Stimulated activated CD8-positive, alpha-beta memory T cell treated with anti-CD3 and anti-CD28 coated beads, Interleukin-4, amount 100 ng/mL, for 1 hour (primary cell): ENCODE measurements at places on chromosomes 11 and 22.

DNA sequence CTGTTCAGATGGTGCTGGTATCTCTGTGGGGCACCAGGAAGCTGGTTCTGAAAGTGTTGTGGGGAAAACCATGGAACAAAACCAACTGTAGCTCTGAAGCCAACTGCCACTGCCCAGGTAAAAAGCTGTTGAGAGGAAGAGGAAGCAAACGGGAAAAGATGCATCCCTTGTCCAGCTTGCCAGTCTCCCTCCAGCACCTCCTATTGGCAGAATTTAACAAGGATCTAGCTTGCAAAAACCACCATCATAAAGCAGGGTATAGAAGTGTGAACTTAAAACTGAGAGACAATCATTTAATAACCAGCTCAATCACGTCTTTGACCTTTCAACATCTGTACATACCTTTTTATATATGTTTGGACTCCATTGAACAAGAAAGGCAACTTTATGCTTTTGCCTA is 4.5 kb downstream of the PATE1 start:
- DNase-seq, result no peak

DNA sequence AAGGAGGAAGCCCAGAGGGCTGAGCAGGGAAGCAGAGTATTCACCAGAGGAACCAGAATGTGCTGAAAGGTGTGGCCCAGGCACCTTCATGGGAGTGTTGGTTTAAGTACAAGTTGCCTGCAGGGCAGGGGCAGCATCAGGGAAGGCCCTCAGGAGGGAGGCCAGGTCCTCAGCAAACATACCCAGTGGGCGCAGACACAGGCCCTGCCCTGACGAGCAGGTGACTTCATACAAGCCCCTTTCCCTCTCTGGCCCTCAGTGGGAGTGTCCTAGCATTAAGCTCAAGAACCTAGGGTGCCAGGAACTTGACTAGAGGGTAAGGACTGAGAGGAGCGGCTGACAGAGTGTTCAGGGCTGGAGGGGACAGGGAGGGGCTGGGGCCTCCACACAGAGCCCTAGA is 7.5 kb upstream of the CASTOR1 start:
- DNase-seq, result no peak

GRCh38 chr22:42282943-42283277 is 12.5 kb upstream of the TCF20 start:
- DNase-seq, result no peak

DNA sequence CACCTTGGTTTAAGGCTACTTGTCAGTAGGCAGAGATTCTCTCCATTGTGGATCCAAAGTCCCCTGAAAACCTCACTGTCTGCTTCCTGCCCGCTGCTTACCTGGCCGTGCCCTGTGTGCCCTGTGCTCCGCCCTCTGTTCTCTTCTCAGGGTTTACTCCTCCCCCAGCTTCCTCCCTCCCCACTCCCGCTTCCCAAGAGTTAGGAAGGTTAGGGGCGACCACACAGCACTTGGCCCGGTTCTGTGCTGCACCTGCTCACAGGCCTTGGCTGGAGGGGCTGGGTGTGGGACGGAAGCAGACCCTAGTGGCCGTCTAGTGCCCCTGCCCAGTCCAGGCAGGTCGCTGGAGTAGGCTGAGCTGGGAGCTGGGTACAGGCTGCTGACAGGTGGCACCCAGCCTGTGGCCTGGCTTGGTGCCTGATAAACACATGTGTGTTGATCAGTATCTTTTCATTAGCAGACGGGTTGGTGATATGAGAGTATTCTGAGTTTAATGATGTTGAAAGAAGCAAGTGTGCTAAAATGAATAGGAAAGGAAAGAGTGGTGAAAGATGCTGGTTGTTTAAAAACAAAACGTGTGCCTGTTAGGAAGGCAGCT is 40.5 kb downstream of the GRAMD4 start:
- no peak for DNase-seq

DNA sequence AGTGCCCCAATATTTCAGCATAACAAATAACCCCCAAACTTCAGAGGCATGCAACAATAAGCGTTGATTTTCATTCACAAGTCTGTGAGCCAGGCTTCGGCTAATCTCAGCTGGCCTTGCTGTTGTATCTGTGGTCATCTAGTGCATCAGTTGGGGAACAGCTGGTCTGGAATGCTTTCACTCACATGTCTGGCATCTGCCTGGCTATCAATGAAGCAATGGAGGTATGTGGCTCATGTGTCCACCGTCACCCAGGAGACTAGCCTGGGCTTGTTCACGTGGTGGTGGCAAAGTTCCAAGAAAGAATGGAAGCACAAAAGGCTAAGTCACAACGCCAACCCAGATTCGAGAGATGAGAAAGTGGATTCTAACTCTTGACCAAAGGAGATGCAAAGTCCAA is 304.8 kb upstream of the ISX start:
- DNase-seq, result no peak

GRCh38 chr11:35376613-35377012 is 42.7 kb downstream of the SLC1A2 start:
- no peak for DNase-seq

DNA sequence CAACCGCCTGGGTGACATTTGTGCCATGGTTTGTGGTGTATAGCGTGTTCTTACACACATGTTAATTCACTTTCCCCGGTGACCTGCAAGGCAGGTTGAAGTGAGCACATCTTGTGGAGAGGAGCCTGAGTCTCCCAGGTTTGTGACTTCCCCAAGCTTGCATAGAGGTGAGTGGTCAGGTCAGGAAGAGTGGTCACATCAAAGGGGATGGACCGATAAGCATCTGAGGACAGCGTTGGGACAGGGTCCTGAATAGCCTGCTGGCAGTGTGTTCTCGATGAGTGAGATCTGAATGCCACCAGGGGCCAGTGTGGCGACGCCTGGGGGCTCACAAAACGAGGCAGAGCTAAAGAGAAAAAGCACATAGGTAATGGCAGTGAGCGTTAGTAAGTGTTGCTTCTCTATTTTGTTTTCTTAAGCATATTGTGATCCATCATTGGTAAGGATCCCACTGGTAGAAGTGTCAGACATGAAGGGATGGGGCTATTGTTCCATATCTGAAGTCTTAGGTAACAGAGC is 154.6 kb downstream of the GRIK4 start:
- no peak for DNase-seq

DNA sequence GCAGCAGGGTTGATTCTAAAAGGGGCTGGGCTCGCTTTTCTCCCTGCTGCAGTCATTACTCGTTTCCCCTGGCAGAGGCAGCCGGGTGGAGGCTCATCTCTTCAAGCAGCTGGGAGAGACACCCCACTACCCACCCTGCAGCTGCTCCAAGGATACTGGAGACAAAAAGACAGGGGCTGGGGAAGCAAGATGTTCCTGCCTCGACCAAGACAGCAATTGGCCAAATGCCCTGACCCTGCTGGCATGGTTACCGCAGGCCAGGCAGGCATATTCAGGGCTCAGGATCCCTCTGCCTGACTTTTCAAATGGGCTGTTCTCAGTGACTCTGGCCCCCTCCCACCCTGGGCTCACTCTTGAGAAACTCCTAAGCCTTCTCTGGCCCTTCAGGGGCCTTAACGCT is 6.8 kb upstream of the RGL4 start:
- DNase-seq, result no peak

DNA sequence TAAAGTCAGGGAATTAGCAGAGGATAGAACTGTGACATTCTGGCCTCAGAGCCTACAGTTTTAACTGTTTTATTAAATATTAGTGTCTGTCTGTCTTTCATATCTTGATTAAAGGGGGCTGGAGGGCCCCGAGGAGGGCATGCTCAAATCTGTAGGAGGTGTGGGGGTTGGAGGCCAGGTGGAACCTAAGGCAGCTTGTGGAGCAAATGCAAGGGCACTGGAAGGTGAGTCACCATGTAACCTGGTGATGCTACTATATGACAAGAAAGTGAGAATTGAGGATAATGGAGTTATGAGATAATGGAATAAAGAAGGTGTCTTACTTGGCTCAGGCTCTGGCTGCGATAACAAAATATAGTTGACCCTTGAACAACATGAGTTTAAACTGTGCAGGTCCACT is 27.3 kb upstream of the TMEM86A start:
- DNase-seq, result no peak

GRCh38 chr11:120645639-120646038 is 134.1 kb downstream of the GRIK4 start:
- no peak for DNase-seq

DNA sequence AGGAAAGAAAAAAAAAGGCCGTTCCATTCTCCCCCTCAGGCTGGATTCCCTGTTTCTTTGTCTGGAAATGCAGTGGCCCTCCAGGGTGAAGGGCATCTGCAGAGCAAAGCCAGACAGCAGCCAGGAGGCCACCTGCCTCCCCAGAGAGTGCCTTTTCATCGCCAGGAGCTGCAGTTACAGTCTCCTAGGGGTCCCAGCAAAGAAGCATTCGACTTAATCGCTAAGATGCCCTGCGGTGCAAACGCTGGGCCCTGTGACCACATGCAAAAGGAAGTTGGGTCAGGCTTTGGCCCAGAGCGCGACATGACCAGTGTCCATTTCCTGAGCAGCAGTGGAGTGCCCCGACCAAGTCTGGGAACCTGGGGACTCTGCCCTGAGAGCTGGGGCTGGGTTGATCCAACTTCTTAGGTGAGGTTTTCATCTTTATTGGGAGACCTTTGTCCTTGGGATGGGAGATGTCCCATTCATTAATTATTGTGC is 304.6 kb downstream of the OPCML start:
- no peak for DNase-seq

GRCh38 chr22:48185071-48186055 is 1422.9 kb downstream of the TBC1D22A start:
- DNase-seq, result no peak

- no peak for DNase-seq
These were observed 42.6 kb upstream of the SHANK2 start for GRCh38 chr11:71294846-71295600.

DNA sequence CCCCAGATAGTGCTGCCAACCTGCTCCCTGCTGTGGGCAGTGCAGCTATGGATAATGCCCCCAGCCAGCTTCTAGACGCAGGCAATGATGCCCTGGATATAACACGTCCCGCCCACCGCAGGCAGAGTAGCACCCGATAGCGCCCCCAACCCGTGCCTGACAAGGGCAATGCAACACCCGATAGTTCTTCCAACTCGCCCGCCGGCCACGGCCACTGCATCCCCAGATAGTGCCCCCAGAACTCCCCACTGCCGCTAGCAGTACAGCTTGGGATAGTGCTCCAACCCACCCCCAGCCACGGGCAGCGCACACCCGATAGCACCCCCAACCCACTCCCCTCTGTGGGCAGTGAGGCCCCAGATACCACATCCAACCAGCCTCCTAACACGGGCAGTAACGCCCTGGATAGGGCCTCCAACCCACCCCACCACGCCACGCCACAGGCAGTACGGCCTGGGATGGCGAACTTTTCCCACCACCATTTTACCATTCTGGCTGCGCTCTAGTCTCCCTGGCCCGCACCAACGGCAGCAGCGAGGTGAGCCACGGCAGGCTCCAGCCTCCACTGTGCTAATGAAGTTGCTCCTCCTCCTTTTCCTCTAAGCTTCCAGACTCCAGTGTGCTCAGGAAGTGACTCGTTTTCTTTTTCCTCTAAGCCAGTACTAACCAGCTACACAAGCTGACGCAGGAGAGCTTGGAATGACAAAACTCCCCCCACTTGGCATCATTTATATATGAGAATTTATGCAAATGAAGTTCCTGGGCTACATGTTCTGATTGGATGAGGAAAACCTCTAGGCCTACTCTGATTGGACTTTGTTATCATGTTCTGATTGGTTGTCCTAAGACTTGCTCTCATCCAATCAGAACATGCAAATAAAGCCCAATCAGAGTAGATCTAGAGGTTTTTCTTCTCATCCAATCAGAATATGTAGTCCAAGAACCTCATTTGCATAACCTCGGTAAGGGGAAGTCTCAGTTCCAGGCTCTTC is 3.0 kb upstream of the RFPL3 start:
- DNase-seq, result no peak

DNA sequence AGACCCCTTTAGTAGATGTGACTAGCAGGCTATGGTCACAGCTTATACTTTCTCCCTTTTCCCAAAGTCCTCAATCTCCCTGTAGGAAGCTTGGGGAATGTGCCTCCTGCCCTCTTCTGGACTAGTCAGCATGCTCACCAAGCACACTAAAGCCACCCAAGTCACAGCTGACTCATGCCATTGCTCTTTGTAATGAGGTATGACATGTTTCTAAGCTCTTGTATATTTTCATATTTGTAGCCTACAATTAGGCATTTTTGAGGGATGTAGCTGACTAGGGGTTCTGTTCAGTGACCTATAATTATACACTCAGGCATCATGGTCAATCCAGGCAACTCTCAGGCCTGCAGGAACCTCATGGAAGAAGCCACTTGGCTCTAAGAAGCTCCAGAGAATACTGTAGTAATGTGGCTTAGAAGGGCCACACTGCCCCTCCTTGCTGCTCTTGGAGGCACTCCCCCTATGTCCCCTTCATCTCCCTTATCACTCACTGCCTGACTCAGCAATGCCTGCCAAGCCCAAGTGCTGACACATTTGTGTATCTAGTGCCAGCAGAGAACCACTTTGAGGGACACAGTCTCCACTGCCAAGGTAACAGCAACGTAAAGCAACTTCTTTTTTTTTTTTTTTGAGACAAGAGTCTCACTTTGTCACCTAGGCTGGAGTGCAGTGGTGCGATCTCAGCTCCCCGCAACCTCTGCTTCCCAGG is 86.2 kb downstream of the RPL27A start:
- no peak for DNase-seq

- DNase-seq, result no peak
These were observed 130.4 kb downstream of the ADAMTS15 start for GRCh38 chr11:130578738-130579368.

DNA sequence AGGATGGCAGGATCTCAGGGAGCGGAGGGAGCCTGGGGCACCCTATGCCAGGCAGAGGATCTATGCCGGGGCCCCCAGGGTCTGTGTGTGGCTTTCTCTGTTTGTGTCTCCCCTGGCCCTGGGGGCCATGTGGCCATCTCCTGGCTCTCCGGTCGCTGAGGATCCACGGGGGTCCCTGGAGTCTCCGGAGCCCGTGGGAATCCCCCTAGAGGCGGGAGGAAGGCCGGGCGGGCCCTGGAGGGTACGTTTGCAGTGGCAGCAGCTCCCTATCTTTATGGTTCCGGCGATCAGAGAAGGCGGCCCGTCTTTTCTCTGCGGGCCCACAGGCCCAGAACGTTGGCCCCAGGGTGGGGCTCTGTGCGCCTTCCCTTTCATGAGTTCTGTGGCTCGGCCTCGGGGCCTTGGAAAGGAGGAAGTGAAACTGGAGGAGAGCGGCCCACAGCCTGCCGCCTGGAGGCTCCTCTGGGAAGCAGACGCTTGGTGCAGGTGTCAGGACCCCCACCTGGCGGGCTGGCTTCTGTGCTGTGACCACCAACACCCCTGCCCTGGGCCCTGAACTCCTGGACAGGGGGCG is 82.1 kb downstream of the KCNQ1 start:
- DNase-seq, result no peak

- DNase-seq, result peak; percentile 63
These were observed at the start of gene TMEM184B for GRCh38 chr22:38272373-38273134. Gene TMEM184B (minus strand): TSS chr22:38273010. CDS start chr22:38247961, 25,049 bp downstream.

DNA sequence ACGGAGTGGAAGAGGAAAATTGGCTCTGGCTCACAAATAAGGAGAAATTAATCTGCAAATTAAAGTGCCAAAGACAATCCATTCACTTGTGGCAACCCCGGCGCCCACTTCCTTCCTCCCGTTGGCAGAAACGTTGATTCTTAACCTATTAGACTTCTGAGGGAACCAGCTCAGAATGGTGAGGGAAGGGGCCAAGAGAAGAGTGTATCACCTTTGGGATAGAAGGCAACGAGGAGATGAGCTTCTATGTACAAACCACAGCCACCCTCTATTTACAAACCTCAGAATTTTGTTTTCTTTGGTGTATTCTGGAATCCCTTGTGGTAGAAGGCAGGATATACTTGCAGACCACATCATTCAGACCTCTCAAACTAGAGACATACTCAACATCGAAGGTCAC is 1.1 kb downstream of the MB start:
- DNase-seq, result no peak
